ENCODE measurements at places on chromosomes 7 and 10.

- no peak for DNase-seq
Measured at GRCh38 chr7:50276483-50276882, 28.0 kb upstream of the IKZF1 start.

GRCh38 chr10:52359441-52359840, 45.4 kb downstream of the DKK1 start:
- no peak for DNase-seq

DNA sequence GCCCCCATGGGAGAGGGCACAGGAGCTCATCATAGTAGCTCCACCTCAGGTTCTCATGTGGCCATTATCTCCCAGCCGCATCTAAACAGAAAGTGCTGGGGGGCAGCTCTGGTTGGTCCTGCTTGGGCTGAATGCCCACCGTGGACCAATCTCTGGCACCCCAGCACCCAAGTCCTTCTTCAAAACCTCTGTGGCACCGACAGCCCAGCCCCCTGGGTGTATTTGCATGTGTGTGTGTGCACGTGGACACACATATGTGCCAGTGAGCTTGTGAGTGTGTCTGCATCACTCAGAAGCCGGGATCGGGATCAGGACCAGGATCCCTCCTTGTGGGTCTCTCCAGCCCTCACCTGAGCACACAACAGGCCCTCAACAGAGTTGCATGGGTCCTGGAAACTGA, 68.2 kb downstream of the ALOX5 start:
- DNase-seq: no peak

GRCh38 chr7:81482600-81483186, 287.2 kb downstream of the HGF start:
- peak; percentile 68 for DNase-seq

DNA sequence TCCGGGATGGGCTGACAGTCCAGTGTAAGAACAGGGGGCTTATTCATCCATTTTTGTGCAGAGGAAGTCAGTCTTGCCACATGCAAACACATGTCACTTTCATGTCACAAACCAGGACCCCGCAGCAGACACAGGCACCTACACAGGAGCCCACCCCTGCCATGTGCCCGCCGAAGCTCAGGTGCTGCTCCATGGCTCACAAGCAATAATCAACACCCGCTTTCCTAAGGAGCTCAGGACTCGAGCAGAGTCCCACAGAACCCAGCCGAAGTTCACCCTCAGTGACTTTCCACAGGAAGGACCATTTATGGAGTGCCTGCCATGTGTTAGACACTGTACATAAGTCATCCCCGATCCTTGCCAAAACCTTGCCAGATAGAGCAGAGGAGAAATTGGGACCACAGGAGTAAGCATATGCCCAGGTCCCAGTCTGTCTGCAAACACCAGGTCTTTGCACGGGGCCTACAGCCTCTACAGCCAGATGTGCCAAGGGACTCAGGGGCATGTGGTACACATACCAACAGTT, 99.4 kb downstream of the EBF3 start:
- no peak for DNase-seq

GRCh38 chr7:73829505-73829904, 1.3 kb upstream of the CLDN4 start:
- DNase-seq: no peak

DNA sequence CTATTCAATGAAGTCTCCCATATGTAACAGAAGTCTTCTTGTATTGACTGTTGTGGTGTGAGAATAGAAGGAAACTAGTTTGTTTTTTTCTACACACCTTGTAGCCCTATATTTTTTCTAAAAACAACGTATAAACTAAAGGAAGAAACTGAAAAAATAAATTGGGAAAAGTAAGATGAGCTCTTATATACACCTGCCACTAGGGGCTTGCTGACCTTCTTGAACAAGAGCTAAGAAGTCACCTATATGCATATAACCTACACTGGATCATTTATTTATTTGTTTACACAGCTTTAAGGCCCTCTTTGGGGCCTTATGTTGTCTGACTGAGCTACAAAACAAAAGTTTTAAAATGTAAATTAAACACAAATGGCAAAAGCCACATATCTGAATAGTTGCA, 383.0 kb downstream of the HPSE2 start:
- DNase-seq: no peak

DNA sequence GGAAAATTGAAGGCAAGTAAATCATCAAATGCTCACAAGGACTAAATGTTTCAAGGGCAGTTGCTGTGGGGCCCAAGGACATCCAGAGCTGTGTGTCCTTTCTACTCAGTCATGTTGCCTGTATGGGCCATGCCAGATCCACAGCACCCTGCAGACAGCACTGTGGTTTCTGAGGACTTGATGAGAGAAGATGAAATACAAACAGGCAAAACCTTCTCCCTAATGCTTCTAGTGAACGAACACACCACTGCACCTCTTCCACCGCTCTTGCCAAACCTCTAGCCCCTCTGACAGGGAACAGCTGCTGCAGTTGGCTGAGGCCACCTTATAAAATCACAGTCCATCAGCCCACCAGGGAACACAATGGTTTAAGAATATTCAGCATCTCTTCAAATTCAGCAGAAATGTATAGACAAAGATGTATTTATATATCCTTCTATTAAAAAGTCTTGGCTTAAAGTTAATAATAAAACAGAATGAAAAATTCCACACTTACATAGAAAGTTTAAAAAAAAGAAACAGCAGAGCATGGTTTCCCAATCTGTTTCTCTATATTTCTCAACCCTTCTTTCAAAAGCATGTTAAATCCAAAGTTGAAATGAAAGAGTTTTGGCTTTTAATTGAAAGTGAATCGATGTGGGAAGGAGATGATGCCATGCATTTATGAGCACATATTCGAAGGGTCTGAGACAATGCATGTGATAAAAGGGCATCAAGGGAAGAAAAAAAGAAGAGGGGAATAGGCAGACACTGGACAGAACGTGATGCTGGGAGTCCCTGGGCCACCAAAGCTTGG, 14.0 kb downstream of the CYP3A7 start:
- DNase-seq: no peak

GRCh38 chr10:123496375-123496774, 169.8 kb upstream of the GPR26 start:
- no peak for DNase-seq

DNA sequence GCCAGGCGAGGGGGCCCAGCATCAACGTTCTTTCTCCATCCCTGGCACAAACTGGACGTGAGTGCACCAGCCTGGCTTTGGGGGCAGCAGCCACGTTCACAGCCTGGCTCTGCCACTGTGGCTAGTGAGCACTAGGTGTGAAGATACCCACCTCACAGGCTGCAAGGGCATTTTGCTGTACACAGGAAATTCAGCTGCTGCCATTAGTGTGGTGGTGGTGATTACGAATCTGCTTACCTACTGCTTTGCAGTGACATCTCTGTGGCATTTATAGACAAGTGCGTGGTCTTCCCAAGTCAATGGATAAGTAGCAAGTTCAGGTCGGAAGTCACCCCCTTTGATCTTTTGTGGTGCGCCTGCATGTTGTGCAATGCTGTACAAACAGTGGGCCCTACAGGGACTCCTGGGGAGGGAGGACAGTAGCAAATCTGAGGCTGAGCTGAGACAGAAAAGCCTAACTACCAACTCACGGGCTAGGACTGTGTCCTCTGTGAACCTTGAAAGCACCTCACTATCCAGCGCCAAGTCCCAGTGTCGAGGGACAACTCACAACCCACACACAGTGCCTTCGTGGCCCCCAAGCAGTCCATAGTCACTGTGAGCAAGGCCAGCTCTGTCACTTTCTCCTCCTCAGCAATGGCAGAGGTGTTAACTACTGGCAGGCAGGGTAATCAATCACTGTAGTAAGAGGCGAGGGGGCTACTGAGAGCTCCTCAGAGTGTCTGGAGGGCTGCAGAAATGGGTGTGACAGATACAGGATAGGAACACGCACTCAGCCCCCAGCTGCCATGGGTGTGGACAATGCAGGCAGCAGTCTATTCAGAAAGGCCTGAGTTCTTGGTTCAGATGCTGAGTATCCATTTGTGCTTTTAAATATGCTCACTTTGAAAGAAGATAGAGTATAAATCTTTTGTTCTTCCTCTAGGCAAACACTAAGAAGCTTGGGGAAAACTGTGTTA, 17.0 kb upstream of the MMP21 start:
- DNase-seq: no peak

DNA sequence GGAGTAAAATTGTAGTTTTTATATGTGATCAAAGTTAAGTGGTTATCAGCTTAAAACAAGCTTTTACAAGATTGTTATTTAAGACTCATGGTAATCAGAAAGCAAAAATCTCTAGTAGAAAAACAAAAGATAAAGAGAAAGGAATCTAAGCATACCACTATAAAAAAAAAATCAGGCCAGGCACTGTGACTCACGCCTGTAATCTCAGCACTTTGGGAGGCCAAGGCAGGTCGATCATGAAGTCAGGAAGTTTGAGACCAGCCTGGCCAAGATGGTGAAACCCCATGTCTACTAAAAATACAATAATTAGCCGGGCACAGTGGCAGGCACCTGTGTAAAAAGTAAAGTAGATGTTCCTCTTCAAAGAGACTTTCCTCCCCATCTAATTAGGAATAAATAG, 265.9 kb upstream of the NRP1 start:
- no peak for DNase-seq

- DNase-seq: peak; percentile 57
Measured at GRCh38 chr7:156156734-156157408, 344.6 kb upstream of the SHH start.

DNA sequence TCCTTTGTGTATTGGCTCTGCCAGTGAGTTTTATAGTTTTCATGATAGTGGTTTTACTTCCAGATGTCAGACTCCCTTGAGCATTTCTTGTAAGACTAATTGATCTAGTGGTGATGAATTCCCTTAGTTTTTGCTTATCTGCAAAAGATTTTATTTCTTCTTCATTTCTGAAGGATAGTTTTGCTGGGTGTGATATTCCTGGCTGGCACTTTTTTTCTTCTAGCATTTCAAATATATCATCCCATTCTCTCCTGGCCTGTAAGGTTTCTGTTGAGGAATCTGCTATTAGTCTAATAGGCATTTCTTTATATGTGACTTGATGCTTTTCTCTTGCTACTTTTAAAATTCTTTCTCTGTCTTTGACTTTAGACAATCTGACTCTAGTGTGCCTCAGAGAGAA, 64.8 kb downstream of the SLC16A9 start:
- no peak for DNase-seq

- peak; percentile 84 for DNase-seq
Measured at GRCh38 chr10:101062232-101063049, 652 bp downstream of the KAZALD1 start.

DNA sequence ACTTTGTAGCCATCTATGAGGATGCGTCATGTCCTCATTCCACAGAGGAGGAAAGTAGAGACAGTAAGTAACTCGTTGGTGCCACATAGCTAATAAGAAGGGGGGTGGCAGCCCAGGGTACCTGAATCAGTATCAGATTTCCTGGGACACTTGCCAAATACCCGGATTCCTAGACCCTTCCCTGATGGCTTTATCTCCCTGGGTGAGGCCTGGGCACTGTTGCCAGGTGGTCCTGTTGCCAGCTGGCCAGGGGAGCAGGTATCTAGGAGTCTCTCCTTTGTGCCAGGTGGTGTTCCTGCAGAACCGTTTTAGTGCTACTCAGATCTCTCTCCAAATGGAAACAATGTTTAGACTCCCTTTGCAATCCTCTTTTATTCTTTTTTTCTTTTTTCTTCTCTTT, 12.7 kb downstream of the SLC29A3 start:
- DNase-seq: no peak

- no peak for DNase-seq
Measured at GRCh38 chr10:33334153-33334804, at the start of gene NRP1. TSS of gene NRP1 (minus strand) at chr10:33334667. CDS start at chr10:33334382, 285 bp downstream.

- DNase-seq: no peak
Measured at GRCh38 chr10:104101902-104102301, 16.2 kb upstream of the COL17A1 start.

DNA sequence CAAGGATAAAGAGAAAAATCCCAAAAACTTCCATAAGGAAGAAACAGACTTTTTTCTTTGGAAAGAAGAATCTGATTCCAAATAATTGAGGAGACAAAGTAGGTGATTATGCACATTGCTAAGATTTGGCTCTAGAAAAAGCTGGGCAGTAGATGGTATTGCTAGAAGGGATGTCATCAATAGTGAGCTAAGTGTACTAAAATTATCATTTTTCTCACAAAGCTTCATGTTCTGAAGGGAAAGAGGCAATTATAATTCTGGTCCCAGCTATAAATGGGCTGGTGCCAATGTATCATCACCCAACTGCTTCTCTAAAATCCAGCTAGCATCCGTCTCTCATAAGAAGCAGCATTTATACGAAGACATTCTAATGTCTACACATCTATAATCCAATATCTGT, 23.9 kb downstream of the STEAP1 start:
- DNase-seq: no peak

DNA sequence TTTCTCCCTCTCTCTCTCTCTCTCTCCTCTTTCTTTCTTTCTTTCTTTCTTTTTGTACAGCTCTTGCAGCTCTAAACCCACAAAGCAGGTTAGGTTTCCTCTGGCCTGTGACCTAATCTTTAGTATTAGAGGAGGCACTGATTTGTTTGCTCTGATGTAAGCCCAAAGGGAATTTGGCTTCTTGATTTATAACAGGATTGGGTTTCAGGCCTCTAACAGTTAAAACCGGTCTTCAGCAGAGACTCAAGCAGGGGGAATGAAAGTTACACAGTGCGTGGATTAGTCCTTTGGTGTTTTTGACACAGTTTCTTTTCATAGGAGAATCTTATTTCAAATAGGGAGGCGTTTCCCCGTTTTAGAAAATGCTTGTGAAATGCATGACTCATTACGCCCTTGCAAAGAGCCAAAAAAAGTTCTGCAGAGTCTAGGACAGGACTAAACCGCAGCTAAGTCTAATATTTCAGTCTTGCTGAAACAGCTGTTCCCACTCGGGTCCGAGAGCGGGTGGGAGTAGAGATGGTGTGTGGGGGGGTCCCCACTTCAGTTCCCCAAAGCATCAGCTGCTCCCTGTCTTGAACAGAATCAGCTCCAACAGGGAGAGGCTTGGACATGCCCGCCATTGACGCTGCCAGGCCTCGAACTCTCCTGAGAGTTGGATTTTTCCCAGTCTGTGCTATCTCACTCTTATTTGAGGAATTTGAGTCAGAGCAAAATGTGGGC, 296.5 kb upstream of the PITRM1 start:
- no peak for DNase-seq

DNA sequence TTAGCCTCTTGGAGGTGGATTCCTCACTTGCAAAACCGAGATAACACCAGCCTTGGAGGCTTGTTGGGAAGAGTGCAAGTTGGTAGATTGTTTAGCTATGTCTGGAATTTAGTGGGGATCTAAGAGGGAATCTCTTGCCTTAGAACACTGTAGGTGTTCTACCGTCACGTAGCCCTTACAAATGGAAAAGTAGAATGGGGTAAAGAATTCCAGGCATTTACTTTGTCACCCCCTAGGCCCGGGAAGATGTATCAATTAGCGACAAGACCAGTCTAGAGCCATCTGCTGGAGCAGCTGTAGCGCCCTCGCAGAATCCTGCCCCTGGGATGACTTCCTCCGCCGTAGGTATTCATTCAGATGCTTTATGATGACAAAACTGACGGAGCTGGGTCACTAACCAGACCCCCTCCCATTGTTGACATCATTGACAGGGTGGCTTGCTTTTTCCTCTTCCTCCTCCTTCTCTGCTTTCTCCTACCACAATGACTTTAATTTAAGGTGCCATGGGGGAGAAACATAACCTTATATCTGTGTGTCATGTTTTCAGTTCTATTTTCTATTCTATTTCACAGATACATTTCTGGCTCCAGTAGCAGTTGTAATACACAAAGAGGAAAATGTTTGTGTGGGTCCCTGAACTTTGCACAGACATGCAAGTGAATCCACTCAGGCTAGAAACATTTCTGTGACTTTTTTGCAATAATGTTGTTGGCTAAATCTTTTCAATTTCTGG, 262.6 kb upstream of the LYZL1 start:
- DNase-seq: no peak

- DNase-seq: no peak
Measured at GRCh38 chr7:159049266-159050025, 95.2 kb downstream of the VIPR2 start.

- DNase-seq: no peak
Measured at GRCh38 chr10:88618496-88618895, 31.9 kb downstream of the LIPJ start.

Data from HAP-1 (cell line).